Epithelial cell of esophagus (primary cell): ENCODE measurements at places on chromosomes 7 and 10.

DNA sequence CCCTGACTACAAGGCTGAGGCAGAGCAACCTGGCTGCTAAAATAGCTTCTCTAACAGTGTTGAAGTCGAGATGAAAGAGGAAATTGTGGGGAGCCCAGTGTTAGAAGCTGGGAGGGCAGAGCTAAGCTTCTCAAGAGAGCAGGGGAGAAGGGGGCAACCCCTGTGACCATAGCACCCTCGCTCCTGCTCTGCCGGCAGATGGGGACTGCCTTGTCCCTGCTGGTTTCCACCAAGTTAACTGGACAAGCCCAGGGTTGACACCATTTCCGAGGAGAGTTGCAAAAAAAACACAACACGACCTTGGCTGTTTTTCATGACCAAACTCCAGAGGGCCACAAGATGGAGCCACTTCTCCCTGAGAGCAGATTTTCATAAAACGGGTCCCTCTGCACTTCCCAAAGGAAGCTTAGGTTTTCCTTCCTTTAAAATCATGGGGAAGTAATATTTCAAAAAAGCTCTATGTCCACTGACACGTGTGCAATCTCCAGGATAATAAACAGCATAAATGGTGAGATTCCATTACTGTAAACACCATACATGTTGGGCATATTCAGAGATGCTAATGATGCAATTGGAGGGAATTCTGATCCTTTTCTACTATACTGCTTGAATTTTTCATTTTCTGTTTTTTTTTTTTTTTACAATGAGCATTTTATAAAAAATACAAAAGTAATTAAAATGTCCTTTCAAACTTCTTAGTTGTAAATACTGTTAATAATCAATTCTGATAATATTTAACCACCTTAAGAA is 140.4 kb downstream of the PIP4K2A start:
- no peak for DNase-seq

DNA sequence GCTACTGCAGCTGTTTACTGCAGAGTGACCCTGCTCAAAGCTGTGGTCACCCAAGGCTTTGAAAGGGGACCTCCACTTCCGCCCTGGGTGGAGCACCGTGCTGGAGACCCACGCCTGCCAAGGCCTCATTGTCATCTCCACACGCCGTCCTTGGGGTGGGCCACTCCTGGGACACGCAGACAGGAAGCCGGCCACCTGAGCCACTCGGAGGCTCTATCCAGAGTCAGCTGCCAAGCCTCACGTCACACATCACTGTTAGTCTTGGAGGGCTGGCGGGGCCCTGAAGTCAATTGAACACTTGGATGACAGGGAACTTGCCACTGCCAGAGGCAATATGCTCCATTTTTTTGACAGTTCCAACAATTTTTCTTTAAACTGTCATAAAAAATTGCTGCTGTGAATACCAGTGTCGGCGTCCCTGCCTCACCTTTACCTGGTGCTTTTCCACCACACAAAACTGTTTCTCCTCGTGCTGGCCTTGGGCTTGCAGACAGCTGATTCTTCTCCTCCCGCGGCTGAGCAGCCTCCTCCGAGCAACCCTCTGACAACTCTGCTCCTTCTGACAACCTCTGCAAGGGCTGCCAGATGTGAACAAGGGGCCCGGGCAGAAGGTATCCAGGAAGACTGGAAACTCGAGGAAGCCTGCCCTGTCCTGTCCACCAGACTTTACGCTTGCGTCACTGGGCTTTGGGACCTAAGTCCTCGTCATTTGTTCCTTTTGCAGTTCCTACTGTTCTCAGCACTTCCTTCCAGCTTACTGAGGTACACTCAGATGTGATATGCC is 81.9 kb downstream of the EGFR start:
- DNase-seq: peak; percentile 85

DNA sequence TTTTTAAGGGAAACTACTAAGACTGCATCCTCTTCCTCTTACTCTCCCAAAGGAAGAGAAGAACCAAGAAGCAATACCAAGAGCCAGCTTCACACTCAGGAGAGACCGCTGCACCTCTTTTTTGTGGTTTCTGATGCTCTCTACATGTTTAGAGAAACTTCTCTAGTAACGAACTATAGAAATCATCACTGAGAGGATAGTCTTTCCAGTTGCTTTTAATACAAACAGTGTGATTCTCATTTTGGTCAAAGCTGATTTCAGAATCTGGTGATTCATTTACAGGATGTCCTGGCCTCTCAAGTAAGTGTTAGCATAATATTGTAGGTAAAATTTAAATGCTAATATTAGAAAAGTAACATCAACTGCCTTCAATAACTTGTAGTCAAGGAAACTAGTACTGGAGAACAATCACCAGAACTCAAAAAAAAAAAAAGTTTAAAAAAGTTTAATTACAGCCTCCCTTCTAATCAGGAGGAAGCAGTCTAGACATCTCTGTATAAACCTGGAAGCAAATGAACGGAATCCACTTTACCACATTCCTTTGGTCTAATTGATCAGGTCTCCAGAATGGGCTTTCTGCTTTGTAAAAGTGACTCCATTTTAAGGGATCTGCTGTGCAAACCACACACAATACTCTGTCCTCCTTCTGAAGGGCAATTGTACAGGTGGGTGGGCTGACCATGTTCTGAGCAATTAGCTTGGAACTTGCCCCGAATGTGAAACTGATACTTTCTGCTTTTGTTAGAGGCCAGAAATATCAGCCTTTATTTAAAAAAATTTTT is 3.0 kb downstream of the LAMB1 start:
- no peak for DNase-seq

- peak; percentile 64 for DNase-seq
Observed at GRCh38 chr7:70316745-70317144, 718.5 kb downstream of the AUTS2 start.

DNA sequence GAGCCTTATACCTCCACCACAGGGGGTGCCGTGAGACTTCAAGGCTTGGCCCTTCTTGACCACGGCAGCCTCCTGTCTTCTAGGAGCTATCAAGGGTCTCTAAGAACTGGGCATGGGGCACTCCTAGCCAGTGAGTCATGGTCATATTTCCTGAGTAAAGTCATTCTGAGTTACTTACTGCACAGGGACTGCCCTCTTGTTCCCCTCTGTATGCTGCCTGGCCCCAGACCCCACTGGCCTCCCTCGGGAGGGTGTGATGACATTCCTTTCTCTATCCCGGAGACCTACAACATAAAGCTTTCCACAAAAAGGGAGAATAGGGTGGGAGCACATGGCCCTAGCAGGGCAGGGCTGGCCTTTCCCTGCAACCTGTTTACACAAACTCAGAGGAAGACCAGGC is 21.4 kb downstream of the DPCD start:
- DNase-seq: no peak

DNA sequence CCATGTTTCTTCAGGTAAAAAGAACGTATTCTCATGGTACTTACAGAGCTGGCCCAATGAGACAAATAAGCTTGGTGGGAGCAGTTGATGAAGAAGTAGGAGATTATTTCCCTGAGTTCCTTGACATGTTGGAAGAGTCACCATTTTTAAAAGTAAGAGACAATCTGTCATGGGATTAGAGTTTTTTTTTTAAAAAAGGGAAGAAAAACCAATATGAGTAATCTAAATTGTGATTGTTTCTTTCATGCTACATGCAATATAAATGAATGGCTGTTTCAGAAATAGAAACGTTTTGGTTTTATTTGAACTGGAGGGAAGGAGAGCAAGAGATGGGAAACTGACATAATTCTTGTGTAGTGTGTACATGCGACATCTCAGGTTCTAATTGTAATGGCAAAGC is 32.8 kb downstream of the TMEM60 start:
- no peak for DNase-seq

DNA sequence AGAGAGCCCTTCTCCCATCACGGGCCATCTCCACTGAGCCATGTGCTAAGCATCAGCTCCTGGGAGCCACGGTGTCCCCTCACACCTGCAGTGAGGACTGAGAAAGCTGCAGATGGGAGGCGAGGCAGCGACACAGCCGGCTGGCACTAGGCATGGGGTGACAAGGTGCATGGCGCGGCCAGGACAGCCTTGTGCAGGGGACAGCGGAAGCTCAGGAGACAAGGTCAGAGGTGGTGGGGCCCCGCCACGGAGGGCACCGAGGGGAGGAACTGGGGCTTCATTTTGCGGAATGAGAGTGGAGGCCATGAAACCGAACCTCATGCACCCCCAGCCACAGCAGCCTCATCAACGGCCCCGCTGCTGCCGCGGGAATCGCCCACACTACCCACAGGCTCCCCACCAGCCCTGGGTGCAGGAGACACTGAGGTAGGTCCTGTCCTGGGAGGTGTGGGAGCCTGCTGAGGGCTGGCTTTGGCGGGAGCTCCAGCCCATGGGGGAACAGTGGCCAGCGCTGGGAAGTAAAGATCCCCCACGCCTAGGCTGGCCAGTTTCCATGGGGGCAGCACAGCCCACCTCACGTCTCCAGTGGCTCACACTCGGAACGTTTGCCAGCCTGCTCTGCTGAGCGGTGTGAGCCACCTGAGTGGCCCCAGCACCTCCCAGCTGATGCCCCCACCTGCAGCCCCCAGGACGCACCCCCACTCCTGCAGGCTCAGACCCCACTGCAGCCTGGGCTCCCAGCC is 71.2 kb upstream of the INSIG1 start:
- no peak for DNase-seq

DNA sequence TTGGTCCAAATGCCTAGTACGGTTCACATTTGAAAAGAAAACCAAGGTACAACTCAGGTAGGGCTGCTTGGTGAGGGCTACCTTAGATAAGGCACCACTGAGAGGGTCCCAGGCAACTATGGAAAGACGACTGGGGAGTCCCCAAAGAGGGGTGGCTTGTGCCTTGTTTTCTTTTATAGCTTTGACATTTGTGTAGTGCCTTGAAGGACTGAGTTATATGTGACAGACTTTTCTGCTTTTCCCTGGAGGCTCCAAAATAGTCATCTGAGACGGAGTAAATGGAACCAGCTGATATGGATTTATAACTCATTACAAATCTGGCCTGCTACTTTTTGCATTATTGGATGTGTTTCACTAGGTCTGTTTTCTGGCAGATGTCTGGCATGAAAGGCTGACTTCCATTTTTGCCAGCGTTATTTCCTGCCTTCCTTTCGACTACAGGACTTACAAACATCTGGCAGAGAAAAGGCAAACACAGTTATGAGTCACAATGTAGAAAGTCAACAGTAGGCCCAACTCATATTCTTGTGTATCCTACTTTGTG is 88.2 kb upstream of the IMMP2L start:
- DNase-seq: peak; percentile 73
